GM12864 (cell line): ENCODE measurements at places on chromosomes 12 and 14.

GRCh38 chr12:53476769-53477209, 22.5 kb downstream of the MAP3K12 start:
- DNase-seq, result no peak

- no peak for DNase-seq
Measured at GRCh38 chr12:20272801-20273200, 95.5 kb upstream of the PDE3A start.

DNA sequence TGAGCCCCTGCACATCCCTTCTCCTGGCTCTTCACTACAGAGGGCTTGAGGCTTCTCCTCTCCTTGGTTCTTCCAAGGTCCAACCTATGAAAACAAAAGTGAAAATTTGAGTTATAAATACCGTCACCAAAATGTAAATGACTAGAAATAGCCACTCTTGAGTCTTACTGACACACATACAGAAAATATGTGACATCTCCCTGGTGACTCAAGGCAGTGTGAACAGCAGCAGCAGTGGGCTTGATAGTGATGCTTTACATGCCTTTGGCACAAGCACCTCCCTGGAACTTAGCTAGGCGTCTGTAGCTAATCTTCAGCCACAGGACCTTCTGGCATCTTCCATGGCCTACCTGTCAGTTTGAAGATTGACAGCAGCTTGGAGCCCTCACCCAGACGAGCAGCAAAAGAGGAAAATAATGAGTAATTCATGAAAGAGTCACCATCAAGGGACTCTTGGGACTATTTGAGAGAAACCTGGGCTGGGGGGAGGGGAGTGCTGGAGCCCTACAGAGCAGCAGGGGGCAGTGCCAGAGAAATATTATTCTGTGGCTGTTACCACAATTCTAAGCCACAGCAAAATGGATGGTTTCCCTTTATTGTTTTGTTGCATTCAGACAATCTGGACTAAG, 158.0 kb downstream of the KCNK10 start:
- DNase-seq, result peak; percentile 12

DNA sequence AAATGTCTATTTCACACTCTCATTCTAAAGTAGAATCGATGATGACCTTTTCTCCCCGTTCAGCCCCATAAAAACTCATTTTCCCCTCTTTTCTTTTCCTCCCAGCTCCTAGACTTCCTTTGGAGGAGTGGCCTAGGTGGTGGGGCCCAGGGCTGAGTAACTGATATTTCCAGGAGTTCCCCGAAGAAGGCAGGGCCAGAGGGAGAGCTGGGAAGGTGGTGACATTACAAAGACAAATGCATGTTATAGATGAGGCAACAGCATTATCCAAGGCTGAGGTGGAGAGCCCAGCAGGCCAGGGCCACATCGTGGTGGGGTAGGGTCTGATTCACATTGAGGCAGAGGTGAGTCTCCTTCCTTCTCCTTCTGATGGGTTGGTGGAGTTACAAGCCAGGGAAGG, 22.2 kb upstream of the HDAC7 start:
- no peak for DNase-seq

DNA sequence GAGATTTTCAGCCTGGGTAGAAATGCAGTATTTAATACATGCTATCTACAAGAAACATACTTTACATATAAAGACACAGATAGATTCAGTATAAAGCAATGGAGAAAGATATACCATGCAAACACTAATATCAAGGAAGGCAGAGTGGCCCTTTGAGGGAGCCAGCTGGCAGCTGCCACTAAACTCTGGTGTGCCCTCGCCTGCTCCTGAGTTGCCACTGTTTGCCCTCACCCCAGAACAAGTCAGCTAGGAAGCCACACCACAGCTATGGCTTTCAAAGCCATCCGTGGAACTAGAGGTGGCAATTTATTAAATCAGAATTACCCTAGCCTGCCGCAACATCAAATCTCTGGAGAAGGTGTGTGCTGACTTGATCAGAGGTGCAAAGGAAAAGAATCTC, 18.3 kb downstream of the PXN start:
- DNase-seq, result no peak

GRCh38 chr14:99990268-99991170, 74.7 kb upstream of the EVL start:
- DNase-seq, result no peak

DNA sequence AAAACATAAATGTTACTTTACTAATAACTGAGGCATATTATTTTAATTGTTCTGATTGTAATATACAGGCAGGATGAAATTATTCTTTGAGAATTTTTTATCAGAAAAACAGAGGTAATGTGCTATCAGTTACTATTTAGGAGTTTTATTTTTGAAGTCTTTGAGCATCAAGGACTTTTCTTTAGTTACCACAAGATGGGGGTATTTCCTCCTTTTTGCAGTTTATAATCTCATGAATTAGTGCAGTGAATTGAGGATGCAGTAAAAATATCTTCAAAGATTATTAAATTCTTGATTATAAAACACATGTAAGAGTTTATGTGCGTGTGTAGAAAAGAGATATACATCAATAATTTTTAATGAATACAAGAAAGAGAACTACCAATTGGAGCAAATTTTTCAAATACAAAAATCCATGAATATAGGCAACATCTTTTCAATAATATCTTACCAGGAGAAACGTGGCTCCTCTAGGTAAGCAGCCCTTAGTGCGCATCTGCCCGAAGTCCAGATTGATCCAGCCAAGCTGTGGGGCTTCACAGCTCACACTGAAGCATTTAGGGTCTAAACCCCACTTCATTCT, 71.6 kb downstream of the ERGIC2 start:
- no peak for DNase-seq

DNA sequence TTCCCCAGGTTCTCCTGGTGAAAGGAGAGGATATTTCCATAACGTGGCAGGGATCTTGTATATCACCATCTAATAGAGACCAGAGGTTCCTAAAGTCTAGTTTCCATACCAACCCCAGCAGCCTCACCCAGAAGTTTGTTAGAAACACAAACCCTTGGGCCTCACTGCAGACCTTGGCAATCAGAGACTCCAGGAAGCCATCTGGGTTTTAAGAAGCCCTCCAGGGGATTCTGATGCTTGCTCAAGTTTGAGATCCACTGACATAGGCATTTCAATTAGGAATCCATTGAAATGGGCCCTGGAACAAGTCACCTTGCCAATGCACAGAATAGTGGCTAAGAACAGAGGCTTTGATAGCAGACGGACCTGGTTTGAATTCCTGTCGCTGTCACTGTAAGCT, 2.2 kb upstream of the CMKLR1 start:
- DNase-seq, result no peak

GRCh38 chr14:32142341-32142740, 59.5 kb upstream of the RNU6-7 start:
- no peak for DNase-seq

- DNase-seq, result no peak
Measured at GRCh38 chr12:111981987-111982386, 31.0 kb downstream of the TMEM116 start.

- DNase-seq, result no peak
Measured at GRCh38 chr12:115932066-115932465, 345.4 kb downstream of the MED13L start.

- no peak for DNase-seq
Measured at GRCh38 chr14:102373110-102373509, 10.4 kb downstream of the TECPR2 start.

GRCh38 chr14:68448252-68448902, 344.5 kb downstream of the ZFP36L1 start:
- no peak for DNase-seq

- no peak for DNase-seq
Measured at GRCh38 chr12:116320791-116321217, 43.3 kb upstream of the MED13L start.

GRCh38 chr12:968545-968944, 19.1 kb upstream of the RAD52 start:
- no peak for DNase-seq

GRCh38 chr12:19277711-19278110, 148.2 kb downstream of the PLEKHA5 start:
- no peak for DNase-seq

- DNase-seq, result no peak
Measured at GRCh38 chr12:13606290-13606689, 375.1 kb downstream of the GRIN2B start.

- no peak for DNase-seq
Measured at GRCh38 chr12:84056-84455, 17.5 kb downstream of the IQSEC3 start.

DNA sequence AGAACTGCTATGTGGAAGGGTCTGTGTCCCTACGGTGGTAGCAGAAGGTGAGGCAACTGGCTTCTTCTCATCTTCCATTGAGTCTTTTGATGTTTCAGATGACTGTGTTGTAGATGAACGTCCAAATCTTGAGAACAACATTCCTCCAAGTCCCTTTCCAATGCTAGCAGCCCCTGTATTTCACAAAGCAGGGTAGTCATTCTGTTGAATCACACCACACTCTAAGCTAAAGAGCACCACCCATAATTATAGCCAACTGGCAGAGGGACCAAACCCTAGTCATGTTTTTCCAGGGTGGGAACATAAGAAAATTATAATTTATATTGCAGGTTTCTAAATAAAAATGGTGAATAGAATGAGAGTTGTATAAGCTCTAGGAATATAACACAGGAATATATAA, 98.7 kb downstream of the DDHD1 start:
- no peak for DNase-seq

DNA sequence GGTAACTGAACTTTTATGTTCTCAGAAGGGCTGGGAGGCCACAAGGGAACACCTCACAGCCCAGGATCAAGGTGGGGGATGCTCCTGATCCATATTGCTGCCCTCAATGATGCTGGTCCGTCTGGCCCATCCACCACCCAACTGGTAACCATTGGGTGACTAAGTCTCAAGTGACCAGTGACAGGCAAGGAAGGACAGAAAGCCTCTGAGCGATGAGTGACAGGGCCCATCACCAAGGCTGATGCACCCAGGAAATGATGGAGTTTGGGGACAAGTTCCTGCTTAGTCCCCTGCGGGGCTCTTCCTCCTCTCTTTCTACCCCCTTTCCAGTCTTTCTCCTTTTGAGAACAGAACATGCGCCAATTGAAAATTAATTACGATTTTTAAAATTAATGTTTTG, 2.6 kb upstream of the MMP19 start:
- DNase-seq, result no peak

DNA sequence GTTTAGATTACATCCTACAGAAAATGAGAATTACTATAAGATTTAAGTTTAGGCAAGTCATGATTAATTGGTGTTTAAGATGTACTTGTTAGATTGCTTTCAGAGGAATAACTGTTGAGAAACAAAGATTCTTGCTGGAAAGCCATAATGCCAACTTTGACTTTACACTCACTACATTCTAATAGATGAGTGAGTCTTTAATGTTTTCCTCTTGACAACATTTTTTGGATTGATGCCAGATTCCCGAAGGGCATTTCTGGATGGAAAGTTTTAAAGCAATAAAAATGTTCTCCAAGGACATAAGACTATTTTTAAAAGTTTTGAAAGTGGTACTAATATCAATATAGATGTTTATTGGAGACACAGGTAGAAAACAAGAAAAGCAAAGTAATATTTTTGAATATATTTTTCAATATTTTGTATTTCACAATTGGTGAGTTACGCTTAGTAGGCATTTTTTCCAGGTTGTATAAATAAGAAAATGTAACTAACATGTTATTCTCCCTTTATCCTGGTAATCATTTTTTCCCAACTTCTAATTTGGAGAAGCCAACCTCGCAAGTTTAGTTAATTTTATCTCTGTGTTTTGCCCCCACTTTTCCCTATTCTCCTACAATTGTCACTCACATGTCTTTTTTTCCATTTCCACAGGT, 307.3 kb downstream of the CEP128 start:
- no peak for DNase-seq
